ENCODE measurements at places on chromosomes 3 and 15. TPM values are rescaled to one million over a fixed set of nuclear protein-coding genes. Genes with fewer than 3 reads are reported as not detected.

DNA sequence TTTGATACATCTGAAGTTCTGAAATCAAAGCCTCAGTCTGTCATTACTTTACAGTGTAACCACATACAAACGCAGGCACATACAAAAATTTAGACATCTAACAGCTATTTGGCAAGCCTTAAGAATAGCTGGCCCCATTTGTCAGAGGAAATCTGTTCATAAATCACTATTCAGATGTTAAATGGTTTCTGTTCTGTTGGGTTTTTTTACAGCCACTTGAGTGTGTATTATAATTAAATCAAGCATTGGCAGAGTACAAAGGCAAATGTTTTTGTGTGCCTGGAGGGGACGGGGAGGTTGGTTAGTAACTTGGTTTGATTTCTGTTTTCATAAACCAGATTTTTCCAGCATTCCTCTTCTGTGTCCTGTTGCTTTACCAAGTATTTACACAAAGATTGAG, 24.1 kb downstream of the PIGB start:
- no peaks in the 10 kb centered on the region for H3K27me3 ChIP-seq
- no peak overlapping the region for H3K27ac ChIP-seq
- H3K4me3 ChIP-seq, result no peak overlapping the region
- no peaks in the 10 kb centered on the region for H3K36me3 ChIP-seq
- H3K4me1 ChIP-seq, result no peaks in the 10 kb centered on the region

GRCh38 chr15:52505151-52505550, 23.5 kb downstream of the MYO5A start:
- H3K36me3 ChIP-seq, result no peaks in the 10 kb centered on the region
- H3K27me3 ChIP-seq, result no peaks in the 10 kb centered on the region
- H3K4me3 ChIP-seq, result no peak overlapping the region
- no peak for DNase-seq
- no peaks in the 10 kb centered on the region for H3K4me1 ChIP-seq

- H3K36me3 ChIP-seq, result no peaks in the 10 kb centered on the region
- DNase-seq, result no peak
Measured at GRCh38 chr3:3664935-3665334, 134.3 kb upstream of the LRRN1 start.

The PRSS50 gene
- not detected for total RNA-seq

The RLBP1 gene
- not detected for total RNA-seq

The RAP2B gene
- 17.6 TPM for total RNA-seq

The SEMA6D gene
- total RNA-seq, result 2.9 TPM

DNA sequence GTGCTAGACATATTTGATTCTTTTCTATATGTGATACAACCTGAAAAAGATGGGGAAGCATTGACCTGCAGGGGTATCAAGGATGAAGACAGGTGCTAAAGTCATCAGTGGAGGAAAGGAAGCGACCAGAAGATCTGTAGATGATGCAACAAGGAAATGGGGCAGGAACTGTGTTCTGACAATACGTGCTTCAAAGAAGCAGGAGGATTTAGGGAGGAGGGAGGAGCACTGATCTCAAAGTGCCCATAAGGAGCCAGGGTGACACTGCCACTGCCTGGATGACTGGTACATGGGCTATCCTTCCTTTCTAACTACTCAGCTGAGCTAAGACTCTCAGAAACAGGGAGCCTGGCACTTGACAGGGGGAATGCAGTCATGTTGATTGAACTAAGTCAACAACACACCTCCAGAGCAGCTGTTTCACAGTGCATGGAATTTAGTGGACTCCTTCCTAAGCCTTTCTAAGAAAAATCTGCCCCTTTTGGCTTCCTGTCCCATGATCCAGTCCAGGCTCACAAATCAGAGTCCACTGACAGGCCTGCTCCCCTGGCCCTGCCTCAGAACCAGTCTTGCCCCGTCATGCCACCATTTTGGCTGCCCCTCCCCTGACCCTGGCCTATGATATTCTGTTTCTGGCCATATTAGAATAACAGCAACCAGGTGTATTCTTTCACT, 12.0 kb downstream of the LYSMD4 start:
- H3K4me1 ChIP-seq, result no peaks in the 10 kb centered on the region
- no peak for DNase-seq
- H3K27me3 ChIP-seq, result no peaks in the 10 kb centered on the region
- H3K27ac ChIP-seq, result no peak overlapping the region
- no peak overlapping the region for H3K4me3 ChIP-seq
- no peaks in the 10 kb centered on the region for H3K36me3 ChIP-seq

- H3K27ac ChIP-seq, result no peak overlapping the region
- H3K4me1 ChIP-seq, result no peaks in the 10 kb centered on the region
- no peaks in the 10 kb centered on the region for H3K27me3 ChIP-seq
- H3K4me3 ChIP-seq, result no peak overlapping the region
Measured at GRCh38 chr3:140164156-140164555, 229.2 kb downstream of the CLSTN2 start.

DNA sequence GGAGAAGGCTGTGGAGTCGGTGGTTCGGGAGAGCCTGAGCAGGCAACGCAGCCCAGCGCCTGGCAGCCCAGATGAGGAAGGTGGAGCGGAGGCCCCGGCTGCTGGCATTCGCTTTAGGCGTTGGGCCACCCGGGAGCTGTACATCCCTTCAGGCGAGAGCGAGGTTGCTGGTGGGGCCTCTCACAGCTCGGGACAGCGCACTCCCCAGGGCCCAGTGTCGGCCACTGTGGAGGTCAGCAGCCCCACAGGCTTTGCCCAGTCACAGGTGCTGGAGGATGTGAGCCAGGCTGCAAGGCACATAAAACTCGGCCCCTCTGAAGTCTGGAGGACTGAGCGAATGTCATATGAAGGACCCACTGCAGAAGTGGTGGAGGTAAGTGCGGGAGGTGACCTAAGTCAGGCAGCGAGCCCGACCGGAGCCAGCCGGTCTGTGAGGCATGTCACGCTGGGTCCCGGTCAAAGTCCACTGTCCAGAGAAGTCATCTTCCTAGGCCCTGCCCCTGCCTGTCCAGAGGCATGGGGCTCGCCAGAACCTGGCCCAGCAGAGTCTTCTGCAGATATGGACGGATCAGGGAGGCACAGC, 26.7 kb downstream of the SYNM start:
- no peak overlapping the region for H3K27ac ChIP-seq
- no peaks in the 10 kb centered on the region for H3K4me1 ChIP-seq
- DNase-seq, result peak; percentile 88
- no peak overlapping the region for H3K4me3 ChIP-seq
- no peaks in the 10 kb centered on the region for H3K27me3 ChIP-seq

All from right lobe of liver (tissue), 6 donors.